WTC11 (cell line): ENCODE measurements at places on chromosomes 3 and 15. TPM values are rescaled to one million over a fixed set of nuclear protein-coding genes. Genes with fewer than 3 reads are reported as not detected.
A peak's percentile ranks its signal among the peaks of the same experiment; 100 is the strongest.

DNA sequence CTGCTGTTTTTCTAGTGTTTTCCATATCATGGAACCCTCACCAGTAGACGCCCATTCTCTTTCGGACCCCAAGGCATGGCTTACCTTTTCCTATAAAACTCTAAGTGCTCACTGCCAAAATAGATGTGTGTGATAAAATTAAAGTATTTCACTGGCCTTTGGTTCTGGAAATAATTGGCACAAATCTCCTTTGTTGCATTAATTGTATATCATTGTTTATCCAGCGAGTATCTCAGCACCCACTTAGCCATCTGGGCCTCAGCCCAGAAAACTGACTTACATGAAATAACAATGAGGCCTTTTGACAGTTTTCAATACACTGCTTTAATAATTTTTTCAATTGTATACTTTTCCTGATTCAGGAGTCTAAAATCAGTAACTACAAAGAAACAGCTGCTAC lies 105.1 kb downstream of the MECOM start:
- H3K4me1 ChIP-seq, result peaks cover 28% of the 10 kb centered on the region
- H3K36me3 ChIP-seq, result no peaks in the 10 kb centered on the region
- H3K27ac ChIP-seq, result no peak overlapping the region
- no peak overlapping the region for H3K4me3 ChIP-seq

DNA sequence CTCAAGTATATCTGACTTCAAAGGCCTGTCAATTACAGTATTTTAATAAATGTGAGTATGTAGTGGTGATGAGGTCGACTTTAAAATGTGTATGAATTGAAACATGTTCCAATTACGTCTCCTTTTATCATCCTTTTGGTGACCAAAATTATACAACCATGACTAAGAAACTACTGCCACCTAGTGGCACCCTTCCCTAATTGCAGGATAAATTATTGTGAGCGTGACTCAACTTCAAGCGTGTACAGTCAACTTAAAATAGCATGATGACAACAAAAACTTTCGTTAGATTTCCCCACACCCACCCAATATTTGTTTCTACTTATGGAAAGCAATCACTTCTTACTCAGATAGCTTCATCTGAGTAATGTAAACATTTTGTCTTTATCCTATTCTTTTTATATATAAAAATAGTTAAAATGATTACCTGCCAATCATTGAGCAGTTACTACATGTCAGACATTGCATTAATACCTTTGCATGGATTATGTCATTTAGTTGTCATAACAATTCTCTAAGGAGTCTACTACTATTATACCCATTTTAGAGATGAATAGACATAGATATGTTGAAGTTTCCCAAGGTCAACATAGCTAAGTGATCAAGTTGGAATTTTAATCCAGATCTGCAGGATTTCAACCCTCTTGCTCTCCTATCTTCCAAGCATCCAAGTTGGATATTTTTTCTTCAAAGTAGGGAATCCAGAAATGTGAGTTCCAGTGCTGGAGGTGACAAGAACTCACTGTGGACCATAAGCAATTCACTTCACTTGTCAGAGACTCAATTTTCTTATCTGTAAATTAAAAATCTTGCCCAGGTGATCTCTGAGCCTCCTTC lies 106.0 kb downstream of the MEX3B start:
- no peak overlapping the region for H3K4me3 ChIP-seq
- peaks cover 15% of the 10 kb centered on the region; the same call in 1 of the 2 replicates for H3K27me3 ChIP-seq
- peak; percentile 46 for DNase-seq
- H3K4me1 ChIP-seq, result peaks cover 16% of the 10 kb centered on the region
- no peak overlapping the region for H3K27ac ChIP-seq
- H3K36me3 ChIP-seq, result no peaks in the 10 kb centered on the region

GRCh38 chr3:34868935-34869334 lies 770.4 kb upstream of the ARPP21 start:
- H3K4me3 ChIP-seq, result no peak overlapping the region
- peaks cover 26% of the 10 kb centered on the region for H3K4me1 ChIP-seq
- H3K36me3 ChIP-seq, result no peaks in the 10 kb centered on the region
- no peaks in the 10 kb centered on the region for H3K27me3 ChIP-seq

The PARP3 gene
- 2.8 to 2.9 TPM (median 2.8 TPM) in 3 replicates for total RNA-seq
